ENCODE measurements at places on chromosomes 11 and 22. TPM values are rescaled to one million over a fixed set of nuclear protein-coding genes. Genes with fewer than 3 reads are reported as not detected.

FREY1 gene
- polyA plus RNA-seq, result 0.39 TPM

DNA sequence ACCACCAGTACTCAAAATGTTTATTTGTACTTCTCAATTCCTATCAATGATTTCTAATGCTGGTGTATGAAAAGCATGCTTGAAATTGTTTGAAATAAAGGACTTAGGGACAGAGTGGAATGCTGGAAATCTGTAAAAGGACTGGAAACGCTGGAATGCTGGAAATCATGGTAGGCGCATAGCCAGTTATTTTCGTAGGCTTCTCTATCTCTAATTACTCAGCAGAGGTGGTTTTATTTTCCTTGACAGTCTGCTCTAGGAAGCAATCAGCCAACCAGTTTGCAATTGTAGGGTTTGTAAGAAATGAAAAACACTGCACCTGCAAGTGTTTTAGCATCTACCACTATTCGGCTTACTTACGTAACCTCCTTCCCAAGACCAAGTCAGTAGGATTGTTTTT is 788 bp downstream of the LIN7C start:
- DNase-seq, result no peak

TRPC6 gene
- polyA plus RNA-seq, result not detected

RASL10A gene
- polyA plus RNA-seq, result not detected
